ENCODE measurements at places on chromosomes 16 and 17.
A peak's percentile ranks its signal among the peaks of the same experiment; 100 is the strongest.

GRCh38 chr17:4605826-4606225 is 21.5 kb downstream of the SMTNL2 start:
- DNase-seq = no peak

GRCh38 chr17:48907713-48908046 is 527 bp upstream of the UBE2Z start:
- peak; percentile 17 for DNase-seq

DNA sequence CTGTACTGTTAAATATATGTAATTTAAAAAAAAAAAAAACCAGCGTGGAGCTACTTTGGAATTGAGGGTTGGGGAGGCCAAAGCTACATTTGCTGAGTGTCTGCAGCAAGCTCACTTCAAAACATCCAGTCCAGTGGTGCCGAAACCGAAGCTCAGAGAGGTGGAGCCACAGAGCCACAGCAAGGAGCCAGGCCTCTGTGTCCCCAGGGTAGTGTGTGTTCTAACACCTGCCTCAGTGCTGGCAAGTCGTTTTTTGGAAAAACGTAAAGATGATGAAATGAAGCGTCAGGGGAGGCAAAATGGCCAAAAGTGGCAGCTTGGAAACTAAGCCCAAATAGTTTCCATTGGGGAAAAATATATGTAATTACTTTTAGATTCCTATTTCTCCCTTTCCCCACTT is 36.1 kb upstream of the MRC2 start:
- no peak for DNase-seq

DNA sequence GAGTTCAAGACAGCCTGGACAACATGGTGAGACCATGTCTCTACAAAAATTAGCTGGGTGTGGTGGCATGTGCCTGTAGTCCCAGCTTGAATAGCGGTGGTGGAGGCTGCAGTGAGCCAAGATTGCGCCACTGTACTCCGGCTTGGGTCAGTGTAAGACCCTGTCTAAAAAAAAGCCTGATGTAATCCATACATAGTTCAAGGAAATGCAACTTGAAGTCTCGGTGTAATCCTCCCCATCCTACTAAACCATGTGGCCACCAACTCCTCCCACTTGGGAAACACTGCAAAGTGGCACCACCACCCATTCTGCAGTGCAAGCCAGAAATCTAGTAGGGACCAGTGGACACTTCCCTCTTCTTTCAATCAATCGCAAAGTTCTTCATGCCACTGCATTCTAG is 5.4 kb upstream of the KPNB1 start:
- DNase-seq = no peak

DNA sequence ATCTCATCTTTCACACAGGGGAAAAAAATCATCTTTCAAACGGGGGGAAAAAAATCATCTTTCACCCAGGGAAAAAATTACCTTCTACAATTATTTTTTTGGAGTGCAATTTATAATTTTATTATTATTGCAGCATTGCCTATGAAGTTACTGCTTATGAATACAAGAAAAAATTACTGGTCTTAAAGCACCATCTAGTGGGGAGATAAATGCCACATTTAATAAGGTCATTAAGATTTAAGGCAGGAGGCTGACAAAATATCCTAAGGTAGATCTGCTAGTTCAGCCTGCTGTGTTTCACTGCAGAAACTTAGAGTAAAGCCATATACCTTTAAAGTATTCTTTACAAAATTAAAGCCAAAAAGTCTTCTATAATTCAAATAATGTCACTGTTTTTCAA is 13.7 kb downstream of the SHCBP1 start:
- no peak for DNase-seq

- DNase-seq = no peak
These were observed 132.1 kb downstream of the LAT start for GRCh38 chr16:29116980-29117379.

DNA sequence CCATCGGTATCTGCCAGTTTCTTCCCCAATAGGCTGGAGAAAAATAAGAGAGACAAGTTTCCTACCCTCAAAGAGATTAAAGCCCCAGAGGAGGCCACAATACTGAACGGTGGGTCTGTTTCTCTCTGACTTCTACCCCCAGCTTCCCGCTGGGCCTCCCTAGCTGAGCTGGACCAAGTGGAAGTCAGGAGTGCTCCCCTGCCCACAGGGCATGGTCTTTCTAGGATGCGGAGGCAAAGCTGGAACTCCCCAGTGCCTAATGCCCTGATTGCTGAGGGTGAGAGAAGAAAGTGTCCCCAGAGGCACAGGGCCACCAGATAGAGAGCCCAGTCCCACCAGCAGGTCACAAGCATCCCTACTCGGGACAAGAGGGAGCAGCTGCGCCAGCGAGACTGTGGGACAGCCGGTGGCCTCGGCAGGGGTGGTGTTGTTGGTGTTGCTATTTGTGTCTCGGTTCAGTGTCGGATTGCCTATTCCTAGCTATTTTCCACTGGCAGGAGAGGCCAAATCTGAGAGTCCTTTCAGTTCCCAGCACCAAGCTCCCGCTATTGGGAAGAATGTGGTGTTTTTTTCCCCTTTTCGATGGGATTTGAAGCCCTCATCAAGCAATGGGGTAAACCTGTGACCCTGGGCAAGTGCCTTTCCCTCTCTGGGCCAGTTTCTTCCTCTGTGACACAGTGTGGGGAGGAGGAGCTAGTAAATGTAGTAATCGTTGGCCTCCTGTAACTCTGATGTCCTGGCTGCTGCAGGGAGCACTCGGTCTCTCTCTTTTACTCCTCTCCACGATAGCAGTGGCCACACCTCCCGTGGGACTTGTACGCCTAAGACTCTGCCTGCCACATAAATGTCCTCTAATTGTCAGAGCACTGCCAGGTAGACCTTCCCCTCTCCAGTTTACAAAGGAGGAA is 22.5 kb upstream of the TBX2 start:
- no peak for DNase-seq

- DNase-seq = no peak
These were observed 194.2 kb downstream of the ZFHX3 start for GRCh38 chr16:72853575-72854266.

DNA sequence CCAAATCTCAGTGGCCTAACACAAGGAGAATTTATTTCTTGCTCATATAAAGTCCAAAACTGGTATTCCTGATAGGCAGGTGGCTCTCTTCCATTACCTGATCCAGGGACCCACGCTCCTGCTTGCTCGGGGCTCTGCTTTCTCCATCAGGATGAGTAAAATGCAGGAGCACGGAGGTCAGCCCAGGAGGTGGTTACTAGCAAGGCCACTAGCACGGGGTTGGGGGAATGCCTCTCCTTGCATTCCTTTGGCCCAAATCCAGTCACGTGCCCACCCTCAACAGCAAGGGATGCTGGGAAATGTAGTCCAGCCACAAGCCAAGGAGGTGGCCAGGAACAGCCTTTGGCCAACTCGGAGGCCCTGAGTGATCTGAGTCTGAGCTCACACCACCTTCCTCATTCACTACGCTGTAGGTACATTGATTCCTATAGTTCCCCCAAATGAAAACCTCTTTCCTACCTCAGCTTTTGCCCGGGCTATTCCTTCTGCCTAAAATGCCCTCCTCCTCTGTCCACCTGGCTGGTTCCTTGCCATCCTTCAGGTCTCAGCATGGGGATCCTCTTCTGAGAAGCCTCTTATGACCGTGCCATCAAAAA is 38.3 kb upstream of the HAPSTR1 start:
- peak; percentile 63 for DNase-seq

DNA sequence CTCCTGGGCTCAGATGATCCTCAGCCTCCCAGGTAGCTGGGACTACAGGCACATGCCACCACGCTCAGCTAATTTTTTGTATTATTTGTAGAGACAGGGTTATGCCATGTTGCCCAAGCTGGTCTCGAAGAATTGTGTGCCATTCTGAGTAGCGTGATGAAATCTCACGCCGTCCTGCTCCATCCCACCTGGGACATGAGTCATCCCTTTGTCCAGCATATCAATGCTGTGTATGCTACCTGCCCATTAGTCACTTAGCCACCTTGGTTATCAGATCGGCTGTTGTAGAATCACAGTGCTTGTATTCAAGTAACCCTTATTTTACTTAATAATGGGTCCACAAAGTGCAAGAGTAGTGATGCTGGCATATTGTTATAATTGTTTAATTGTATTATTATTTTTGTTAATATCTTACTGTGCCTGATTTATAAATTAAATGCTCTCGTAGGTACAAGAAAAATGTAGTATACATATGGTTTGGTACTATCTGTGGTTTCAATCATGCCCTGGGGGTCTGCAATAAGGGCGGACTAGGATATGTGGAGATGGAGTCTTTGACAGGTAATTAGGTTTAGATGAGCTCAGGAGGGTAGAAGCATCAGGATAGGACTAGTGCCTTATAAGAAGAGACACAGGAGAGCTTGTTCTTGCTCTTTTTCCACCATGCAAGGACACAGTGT is 26.6 kb upstream of the SLC13A2 start:
- no peak for DNase-seq

- no peak for DNase-seq
These were observed 10.9 kb downstream of the HS3ST6 start for GRCh38 chr16:1907226-1907860.

GRCh38 chr17:74633326-74633725 is 9.8 kb upstream of the CD300E start:
- DNase-seq = no peak

DNA sequence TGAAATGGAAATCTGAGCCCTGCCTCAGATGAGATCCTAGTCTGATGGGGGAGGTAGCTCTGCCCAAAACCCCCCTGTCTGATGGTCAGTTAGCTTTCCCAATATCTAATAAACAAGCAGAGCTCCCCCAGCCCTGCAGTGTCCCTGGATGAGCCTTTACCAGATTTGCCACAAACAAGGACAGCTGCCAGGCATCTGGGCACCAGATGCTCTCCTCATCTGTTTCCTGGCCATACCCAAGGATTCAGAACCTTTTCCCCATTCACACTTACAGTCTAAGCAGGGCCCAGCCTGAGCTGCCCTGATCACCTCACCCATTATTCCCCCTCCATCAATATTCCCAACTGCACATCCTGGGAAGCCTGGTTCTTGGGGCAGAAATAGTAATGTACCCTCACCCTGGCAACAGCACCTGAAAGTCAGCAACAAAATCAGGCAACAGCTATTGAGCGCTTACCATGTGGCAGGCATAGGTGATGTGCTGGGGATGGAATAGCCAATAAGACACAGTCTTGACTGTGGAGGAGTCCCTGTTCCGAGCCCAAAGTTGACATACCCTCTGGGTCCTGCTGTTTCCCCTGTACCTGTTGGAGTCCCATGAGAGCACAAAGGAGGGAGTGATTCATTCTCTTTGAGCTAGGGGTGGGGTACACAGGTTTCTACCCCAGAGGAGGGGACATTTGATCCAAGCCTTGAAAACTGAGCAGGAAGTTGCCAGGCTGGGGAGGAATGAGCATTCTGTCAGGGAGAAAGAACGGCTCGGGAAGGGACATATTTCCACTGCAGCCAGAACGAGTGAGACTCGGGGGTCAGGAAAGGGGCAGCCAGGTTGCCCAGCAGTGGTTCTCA is 147.4 kb downstream of the TMEM132E start:
- no peak for DNase-seq

GRCh38 chr17:38705523-38705802 is 390 bp downstream of the MLLT6 start:
- no peak for DNase-seq

- no peak for DNase-seq
These were observed 49.7 kb downstream of the MYO1D start for GRCh38 chr17:32827227-32827626.

- no peak for DNase-seq
These were observed 16.0 kb upstream of the OR1F1 start for GRCh38 chr16:3171855-3172593.

- DNase-seq = no peak
These were observed at the start of gene CD300LD for GRCh38 chr17:74592087-74592990. CD300LD (minus strand) TSS chr17:74592283; CDS start chr17:74592202, 81 bp downstream.

DNA sequence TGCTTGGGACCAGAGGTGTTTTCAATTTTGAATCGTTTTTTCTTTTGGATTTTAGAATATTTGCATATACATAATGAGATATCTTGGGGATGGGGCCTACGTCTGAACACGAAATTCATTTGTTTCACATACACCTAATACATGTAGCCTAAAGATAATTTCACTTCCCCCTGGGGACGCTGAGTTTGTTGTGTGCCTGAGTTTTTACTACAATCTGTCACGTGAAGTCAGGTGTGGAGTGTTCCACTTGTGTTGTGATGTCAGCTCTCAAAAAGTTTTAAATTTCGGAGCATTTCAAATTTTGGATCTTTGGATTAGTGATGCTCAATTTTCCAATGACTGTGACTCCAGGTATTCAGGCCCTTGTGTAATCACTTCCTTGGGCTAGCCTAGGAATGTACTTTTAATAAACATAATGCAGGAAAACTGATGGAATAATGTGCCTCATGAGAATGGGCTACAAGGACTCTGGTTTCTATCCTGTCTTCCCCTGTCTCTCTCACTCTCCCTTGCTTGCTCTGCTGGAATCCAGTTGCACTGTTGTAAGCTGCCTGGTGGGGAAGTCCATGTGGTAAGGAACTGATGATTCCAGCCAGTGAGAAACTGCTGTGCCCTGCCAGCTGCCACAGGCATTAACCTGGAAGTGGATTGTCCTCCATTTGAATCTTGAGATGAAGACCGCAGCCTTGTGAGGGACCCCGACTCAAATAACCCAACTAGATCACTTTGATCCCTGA is 403.8 kb downstream of the SHISA9 start:
- DNase-seq = no peak

DNA sequence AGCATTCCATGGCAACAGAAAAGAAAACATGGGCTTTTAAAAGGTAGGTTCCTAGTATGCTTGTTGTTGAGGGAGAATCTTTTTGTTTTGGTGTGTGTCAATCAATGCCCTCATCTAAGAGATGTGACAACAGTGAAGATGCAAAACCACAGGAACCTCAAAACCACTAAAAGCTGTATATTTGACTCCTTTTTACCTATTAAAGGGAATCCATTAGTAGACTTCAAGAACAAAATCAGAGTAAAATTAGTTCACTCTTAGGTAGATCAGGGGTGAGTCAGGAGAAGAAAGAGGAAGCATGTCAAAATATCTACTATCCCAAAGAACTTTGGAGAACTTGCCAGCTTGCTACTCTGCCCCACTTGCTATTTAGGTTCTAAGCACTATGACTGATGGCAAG is 89.1 kb downstream of the CDK5R1 start:
- DNase-seq = no peak

- no peak for DNase-seq
These were observed 82.3 kb downstream of the ADCY9 start for GRCh38 chr16:4033951-4034350.

DNA sequence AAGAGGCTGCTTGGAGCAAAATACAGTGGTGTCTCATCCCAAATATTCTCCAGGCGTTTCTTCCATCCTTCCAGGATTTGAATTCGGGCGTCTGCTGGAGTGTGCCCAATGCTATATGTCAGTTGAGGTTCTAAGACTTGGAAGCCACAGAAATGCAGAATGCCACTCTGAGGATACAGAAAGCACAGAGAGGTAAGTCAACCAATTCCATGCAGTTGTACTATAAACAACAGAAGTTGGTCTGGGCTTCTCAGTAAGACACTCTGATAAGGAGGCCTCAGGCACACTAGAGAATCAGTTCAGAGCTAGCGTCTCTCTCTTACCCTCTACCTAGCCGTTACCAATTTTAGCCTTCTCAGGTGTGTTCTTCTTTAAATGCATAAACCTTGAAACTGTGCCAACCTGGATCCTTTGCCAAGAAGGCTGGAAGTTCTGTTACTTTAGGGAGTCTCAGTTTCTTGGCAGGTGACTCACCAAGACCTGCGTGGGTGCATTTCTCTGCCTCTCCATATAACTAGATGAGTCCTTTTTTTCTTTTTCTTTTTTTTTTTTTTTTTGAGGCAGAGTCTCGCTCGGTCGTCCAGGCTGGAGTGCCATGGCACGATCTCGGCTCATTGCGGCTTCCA is 15.1 kb downstream of the NQO1 start:
- DNase-seq = peak; percentile 94

Data from NCI-H226 (cell line).